ENCODE measurements at places on chromosomes 1 and 21. TPM values are rescaled to one million over a fixed set of nuclear protein-coding genes. Genes with fewer than 3 reads are reported as not detected.

Gene MCOLN2
- total RNA-seq = 56.1 TPM

Gene TCP10L
- 0.07 TPM for total RNA-seq

DNA sequence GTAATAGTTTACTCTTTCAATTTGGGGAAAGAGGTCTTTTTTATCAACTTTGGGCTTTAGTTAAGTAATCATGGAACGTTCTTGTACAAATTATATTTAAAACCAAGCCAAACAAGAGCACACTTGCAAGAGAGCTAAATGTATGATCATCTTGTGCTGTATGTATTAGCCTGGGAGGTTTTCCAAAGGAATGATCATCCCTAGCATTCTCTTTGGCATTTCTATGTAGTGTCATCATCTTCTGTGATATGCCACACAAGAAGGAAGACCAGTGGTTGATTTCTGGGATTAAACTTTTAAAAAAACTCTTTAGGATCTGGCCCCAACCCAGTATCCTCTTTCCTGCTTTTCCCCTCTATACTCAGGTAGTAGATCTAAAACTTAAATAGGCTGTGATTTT, 38.4 kb upstream of the KCNQ4 start:
- DNase-seq = no peak

DNA sequence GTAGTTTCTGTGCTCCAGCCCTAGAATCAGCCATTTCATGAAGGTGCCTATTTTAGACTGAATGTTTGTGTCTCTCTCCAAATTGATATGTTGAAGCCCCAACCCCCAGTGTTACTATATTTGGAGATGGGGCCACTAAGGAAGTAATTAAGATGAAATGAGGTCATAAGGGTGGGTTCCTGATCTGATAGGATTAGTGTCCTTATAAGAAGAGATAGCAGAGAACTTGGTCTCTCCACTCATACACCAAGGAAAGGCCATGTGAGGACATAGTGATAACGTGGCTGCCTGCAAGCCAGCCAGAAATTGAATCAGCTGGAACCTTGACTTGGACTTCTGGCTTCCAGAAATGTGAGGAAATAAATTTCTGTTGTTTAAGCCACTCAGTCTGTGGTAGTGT, 12.3 kb downstream of the RAVER2 start:
- no peak for DNase-seq

GRCh38 chr21:42698733-42699132, 45.3 kb downstream of the PDE9A start:
- DNase-seq = no peak
